ENCODE measurements at places on chromosomes 7 and 10. TPM values are rescaled to one million over a fixed set of nuclear protein-coding genes. Genes with fewer than 3 reads are reported as not detected.

Gene ATOH7
- 0.17 TPM for total RNA-seq

Gene ICA1
- 47.5 TPM for total RNA-seq

Gene HTR7
- total RNA-seq: 0.07 TPM

Gene EPHB6
- total RNA-seq: 1.5 TPM

Gene FAS
- 43.1 TPM for total RNA-seq

Gene KIAA1549
- 3.5 TPM for total RNA-seq

Gene AKR1C4
- not detected for total RNA-seq

Gene UCN3
- total RNA-seq: 4.0 TPM

Measured in colonic mucosa (tissue), 4 donors.